ENCODE measurements at places on chromosomes 13 and 19. TPM values are rescaled to one million over a fixed set of nuclear protein-coding genes. Genes with fewer than 3 reads are reported as not detected.

ZNF606 gene
- total RNA-seq: 6.1 TPM

USHBP1 gene
- not detected for total RNA-seq

BRCA2 gene
- total RNA-seq: 10.3 TPM

CACNA1A gene
- 0.40 TPM for total RNA-seq

BEST2 gene
- total RNA-seq: not detected

SULT2B1 gene
- not detected for total RNA-seq

ZIM2 gene
- total RNA-seq: not detected

RXFP2 gene
- 0.29 TPM for total RNA-seq

NOVA2 gene
- not detected for total RNA-seq

CFD gene
- total RNA-seq: 3.5 TPM

DCLK1 gene
- total RNA-seq: 1.5 TPM

AXL gene
- total RNA-seq: 302 TPM

FPR3 gene
- total RNA-seq: not detected

Measured in A375 (cell line).